Activated naive CD4-positive, alpha-beta T cell treated with anti-CD3 and anti-CD28 coated beads, Interleukin-2, amount 10 ng/mL, durations not matched to agents 7 days and 5 days (primary cell): ENCODE measurements at places on chromosomes 2 and 18.

- no peak for DNase-seq
Observed at GRCh38 chr2:230153390-230153976, 66.3 kb downstream of the SP110 start.

GRCh38 chr2:237670641-237671040 lies 43.3 kb downstream of the LRRFIP1 start:
- DNase-seq: no peak

DNA sequence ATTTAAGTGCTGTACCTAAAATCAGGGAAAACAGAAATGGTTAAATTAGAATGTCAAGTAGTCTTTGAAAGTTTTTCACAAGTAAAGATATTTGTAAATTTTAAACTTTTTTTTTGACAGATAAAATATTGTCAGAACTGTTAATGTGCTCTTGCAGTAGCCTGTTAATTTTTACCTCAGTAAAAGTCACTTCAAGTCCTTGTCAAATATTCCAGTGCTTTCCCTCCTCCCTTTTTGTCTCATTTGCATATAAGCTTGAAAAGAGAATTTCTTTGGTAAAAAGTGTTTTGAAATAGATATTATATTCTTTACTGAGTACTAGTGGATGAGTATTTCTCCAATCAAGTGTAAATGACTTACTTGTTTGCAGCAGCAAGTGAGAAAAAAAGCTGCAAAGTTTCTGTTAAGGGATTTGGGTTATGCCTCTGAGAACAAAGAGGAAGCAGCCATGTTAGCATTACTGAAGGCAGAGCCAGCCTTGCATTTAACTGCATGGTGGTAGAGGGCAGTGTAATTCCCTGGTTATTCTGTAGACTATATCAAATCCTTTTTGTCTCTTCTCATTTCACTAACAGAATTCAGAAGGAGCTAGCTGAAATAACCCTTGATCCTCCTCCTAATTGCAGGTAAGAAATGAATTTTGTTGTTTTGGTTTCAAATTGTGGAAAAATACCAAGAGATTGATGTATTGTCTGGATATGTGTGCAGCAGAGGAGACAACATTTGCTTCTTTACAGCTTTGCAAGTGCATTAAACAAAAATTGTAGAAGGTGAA lies 3.2 kb downstream of the UBE2E3 start:
- peak; percentile 35 for DNase-seq

- no peak for DNase-seq
Observed at GRCh38 chr18:43866696-43867095, 589.4 kb upstream of the SYT4 start.

- DNase-seq: no peak
Observed at GRCh38 chr2:72263776-72264060, 116.1 kb upstream of the CYP26B1 start.

GRCh38 chr18:24989760-24990593 lies 362.0 kb downstream of the ZNF521 start:
- DNase-seq: no peak

DNA sequence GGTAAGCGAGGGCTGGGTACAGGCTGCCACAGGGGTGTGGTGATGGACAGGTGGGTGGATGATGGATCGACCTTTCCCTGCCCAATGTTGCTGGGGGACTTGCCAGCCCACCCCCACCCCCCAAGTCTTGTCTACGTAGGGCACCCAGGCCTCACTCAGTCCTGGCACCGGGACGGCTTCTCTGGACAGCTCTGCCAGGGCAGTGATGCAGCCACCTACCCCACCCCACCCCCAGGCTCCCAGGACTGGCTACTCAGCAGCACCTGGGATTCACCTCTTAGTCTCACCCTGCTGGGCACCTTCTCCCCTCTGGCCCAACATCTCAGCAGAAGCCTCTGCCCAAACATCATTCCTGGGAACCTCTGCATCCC lies 55.7 kb downstream of the ANKMY1 start:
- peak; percentile 2 for DNase-seq

- DNase-seq: no peak
Observed at GRCh38 chr18:21277578-21277977, 35.5 kb downstream of the GREB1L start.

- DNase-seq: no peak
Observed at GRCh38 chr2:86592547-86593230, 29.4 kb upstream of the CHMP3 start.

DNA sequence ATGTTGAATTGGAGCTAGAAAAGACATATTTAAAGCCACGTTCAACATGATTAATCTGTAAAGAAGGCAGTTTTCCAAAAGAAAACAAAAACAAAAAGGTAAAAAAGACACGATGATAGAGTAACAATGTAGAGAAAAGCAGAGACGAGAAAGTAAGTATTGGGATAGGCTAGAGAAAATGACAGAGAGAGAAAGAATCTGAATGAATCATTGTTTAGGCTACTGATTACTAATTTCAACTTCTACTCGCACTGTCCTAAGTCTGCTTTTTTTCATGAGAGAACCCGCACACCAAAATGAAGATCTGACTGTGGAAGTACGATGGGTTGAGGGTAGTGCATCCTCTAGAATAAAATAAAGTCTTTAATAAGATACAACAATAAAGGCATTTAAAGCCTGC lies 1599.2 kb upstream of the TMEFF2 start:
- DNase-seq: no peak

DNA sequence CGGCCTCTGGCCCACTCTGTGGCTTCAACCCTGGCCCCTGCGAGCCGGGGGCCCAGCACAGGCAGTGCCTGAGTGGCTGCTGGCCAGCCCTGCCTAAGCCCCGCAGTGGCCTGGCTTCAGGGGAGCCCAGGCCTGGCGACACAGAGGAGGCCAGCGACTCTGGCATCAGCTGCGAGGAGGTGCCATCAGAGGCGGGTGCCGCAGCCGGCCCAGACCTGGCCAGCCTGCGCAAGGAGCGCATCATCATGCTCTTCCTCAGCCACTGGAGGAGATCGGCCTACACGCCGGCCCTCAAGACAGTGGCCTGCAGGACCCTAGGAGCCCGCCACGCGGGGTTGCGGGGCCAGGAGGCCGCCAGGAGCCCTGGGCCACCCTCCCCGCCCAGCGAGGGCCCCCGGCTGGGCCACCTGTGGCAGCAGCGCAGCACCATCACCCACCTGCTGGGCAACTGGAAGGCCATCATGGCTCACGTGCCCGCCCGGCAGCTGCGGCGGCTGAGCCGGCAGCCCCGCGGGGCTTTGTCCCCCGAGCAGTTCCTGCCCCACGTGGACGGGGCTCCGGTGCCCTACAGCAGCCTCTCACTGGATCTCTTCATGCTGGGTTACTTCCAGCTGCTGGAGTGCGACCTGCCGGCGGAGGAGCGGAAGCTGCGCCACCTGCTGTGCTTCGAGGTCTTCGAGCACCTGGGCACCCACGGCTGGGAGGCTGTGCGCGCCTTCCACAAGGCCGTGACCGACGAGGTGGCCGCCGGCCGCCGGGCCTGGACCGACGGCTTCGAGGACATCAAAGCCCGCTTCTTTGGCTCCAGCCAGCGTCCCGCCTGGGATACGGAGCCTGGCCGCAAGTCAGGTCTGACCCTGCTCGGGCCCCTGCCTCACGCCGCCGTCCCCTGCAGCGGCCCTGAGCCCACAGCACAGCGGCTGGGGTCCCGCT lies 7.5 kb upstream of the KLHL30 start:
- no peak for DNase-seq

- no peak for DNase-seq
Observed at GRCh38 chr18:49613641-49614151, 51.8 kb downstream of the LIPG start.

GRCh38 chr18:13382366-13382953 lies 163.9 kb downstream of the LDLRAD4 start:
- DNase-seq: peak; percentile 43

DNA sequence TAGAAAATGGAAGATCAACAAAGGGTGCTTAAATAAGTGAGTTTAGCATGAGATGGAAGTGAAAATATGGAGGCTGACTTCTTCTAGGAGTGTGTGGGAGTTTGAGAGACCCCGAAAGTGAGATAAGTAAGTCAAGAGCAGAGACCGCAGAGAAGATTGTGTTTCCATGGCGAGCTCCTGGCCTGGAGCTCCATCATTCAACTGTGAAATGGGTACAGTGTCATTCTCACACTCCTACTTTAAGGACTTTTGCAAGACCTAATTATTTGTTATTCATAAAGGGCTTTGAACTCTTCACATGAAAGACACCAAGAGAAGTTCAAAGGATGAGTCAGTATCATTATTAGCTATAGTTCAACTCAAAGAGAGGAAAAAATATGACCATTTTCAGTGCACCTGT lies 134.2 kb upstream of the PIK3C3 start:
- DNase-seq: no peak

DNA sequence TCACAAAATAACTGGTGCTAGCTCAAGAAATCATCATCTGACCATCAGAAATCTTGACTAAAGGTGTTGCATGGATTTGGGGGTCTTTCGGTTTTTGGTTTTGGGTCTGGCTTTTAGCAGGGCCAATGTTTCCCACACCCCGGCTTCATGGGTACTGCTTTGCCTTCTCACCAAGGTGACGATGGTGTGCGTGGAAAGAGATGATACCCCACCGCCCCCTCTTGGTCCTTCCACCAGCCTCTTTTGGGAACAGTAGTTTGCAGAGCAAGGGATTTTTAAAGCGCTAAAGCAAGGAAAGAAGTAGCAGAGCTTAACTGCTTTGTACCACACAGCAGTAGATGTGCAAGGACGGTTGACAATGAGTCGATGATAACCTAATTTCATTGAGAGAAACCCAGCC lies 42.3 kb downstream of the BOLA3 start:
- DNase-seq: no peak
